Calu3 (cell line): ENCODE measurements at places on chromosomes 11 and 22. TPM values are rescaled to one million over a fixed set of nuclear protein-coding genes. Genes with fewer than 3 reads are reported as not detected.
A peak's percentile ranks its signal among the peaks of the same experiment; 100 is the strongest.

GRCh38 chr11:61529537-61530225, 21.1 kb downstream of the LRRC10B start:
- DNase-seq = no peak

GRCh38 chr11:88103337-88104206, 71.7 kb downstream of the RAB38 start:
- peak; percentile 70 for DNase-seq

DNA sequence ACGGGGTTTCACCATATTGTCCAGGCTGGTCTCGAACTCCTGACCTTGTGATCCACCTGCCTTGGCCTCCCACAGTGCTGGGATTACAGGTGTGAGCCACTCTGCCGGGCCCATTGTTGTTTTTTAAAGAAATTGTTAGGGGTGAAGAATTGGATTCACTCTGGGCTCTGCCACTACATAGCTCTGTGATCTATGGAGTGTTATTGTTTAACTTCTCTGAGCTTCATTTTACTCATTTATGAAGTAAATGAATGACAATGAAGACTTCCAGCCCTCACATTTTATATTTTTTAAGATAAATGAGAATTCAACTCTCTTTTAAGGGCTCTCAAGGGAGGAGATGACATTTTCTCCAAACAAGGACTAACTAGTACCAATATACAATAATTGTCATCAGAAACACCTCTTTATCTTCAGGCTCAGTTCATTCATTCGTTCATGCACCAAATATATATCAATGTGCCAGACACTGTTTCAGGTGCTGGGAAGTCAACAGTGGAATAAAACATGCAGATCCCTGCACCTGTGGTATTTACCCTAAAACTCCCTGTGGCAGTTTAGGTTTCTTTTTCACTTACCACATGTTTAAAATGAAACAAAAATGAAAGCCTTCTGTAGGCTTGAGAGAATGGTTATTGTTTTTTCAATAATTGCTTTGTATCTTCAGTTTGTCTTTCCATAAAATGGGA, 23.5 kb upstream of the GRAMD1B start:
- DNase-seq = no peak

- DNase-seq = no peak
These were observed 13.3 kb upstream of the KMT5B start for GRCh38 chr11:68226421-68226820.

HTR3B gene
- not detected in 2 replicates for total RNA-seq
